IPS DF 6.9 (cell line): ENCODE measurements at places on chromosomes 2 and 18.

DNA sequence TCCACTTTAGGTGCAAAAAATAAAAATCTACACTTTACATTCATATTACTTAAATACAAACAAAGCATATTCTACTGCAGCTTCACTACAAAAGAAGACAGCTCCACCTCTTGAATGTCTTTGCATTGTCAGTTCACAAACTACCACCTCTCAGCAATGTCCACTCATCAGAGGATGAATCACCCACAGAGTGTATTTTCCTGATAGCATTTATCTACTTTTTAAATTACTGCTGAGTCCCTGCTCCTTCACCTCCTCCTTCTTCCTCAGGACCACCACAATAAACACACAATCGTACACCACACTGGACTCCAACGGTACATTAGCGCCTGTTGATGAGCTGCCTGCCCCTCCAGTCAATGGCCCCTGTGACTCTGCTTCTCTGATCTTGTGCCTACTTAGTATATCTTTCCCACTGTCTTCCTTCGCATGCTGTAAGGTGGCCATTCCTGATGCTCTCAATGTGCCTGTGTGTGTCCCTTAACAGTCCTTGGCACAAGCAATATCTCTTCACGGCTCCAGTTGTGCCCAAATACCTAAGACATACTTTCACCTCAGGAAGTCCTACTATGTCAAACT is 120.9 kb downstream of the DHRS9 start:
- no peak for DNase-seq

DNA sequence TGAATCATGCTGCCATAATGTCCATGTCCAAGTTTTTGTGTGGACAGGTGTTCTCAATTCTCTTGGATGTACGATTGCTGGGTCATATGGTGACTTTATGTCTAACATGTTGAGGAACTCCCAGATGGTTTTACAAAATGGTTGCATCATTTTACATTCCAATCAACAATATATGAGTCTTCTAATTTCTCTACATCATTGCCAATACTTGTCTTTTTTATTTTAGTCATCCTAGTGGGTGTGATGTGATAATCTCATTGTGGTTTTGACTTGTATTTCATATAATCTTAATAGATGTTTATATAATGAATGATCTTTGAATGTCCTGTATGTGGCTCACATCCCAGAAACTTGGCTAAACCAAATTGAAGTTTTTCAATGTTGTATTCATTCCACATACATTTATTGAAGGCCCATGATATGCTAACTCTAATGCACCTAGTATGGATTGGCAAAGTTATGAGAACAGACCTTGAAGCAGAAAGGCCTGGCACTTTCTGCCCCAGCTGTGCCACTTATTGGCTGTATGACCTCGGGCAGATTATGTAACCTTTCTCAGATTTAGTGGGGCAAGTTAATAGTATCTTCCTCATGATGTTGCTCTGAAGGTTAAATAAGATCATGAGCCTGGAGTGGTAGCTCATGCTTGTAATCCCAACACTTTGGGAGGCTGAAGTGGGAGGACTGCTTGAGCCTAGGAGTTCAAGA is 205.4 kb downstream of the RAB3GAP1 start:
- DNase-seq = no peak

DNA sequence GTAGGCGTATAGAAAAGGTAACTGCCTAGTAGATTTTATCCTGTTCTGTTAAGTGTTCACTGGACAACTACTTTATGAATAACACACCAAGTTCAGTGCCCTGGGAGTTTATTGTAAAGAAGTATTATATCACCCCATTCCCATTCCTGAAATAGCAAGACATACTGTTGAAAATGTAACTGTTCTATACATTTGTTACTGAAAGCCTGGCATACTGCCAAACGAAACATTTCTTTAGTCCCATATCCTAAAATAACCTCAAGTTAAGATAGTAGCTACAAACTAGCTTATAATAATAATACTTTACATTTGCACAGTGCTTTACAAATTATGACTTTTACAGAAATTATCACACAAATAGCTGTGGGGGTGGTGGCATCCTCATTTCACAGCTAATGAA is 25.1 kb downstream of the SPDYA start:
- DNase-seq = no peak

- no peak for DNase-seq
Observed at GRCh38 chr2:162731917-162732804, 106.4 kb downstream of the KCNH7 start.

DNA sequence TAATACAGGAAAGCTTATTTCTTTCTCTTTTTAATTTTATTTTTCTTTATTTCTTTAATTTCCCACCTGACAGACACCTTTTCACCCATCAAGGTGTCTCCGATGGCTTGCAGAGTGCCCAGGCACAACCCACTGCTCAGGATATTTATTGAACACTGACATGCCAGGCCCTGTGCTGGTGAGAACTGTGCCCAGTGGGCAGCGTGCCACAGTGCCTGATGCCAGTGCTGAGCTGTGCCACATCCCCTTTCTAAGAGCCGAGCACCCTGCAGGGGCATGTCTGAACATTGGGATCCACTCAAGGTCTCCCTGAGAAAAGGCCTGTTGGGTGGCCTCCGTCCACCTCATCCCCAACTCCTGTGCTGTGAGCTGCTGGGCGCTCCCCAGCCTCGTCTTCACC is 158.6 kb upstream of the RAB6C start:
- DNase-seq = no peak

GRCh38 chr2:168194784-168195522 is 52.4 kb downstream of the STK39 start:
- no peak for DNase-seq

GRCh38 chr2:166344286-166345113 is 31.2 kb downstream of the SCN9A start:
- DNase-seq = no peak

DNA sequence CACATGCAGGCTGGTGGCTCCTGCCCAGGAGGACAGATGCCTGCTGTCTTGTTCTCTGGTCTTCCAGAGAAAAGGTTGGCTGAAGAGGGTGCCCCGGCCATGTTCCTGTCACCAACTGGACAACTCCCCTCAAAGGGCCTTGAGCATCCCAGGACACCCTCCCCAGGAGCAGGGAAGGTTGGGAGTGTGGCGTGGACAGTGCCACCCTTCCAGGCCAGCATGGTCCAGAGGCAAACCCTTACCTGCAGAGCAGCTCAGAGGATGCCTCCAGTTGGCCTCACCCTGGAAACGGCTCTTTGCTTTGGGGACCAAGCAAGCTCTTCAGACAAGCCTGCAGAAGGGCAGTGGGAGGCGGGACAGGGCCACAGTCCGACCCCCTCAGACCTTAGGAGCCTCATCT is 4.9 kb upstream of the GPC1 start:
- DNase-seq = no peak

GRCh38 chr2:73716543-73717250 is 20.4 kb downstream of the TPRKB start:
- no peak for DNase-seq
